A673 (cell line): ENCODE measurements at places on chromosomes 7 and 10. TPM values are rescaled to one million over a fixed set of nuclear protein-coding genes. Genes with fewer than 3 reads are reported as not detected.

DNA sequence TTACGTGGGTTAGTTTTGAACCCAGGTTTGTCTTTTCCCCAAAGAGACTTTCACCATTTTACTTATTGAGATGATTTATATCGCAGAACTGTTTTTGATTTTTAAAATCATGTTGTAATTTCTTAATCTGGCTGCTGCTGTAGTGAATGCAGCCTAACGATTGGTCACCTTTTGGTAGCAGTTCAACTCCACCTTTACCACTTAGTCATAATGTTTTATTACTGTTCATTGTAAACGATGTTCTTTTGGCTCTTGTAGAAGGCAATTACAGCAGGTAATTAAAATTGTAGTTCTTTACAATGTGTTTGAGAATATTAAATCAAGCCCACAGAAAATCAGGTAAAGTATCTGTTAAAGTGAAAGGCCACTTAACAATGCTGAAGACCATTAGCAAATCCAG, 531.1 kb downstream of the SDK1 start:
- no peaks in the 10 kb centered on the region for H3K4me1 ChIP-seq
- H3K27ac ChIP-seq: no peak overlapping the region
- no peak overlapping the region for H3K4me3 ChIP-seq
- DNase-seq: no peak
- no peaks in the 10 kb centered on the region for H3K27me3 ChIP-seq

- no peak overlapping the region for H3K4me3 ChIP-seq
- H3K27ac ChIP-seq: no peak overlapping the region
These were observed 27.3 kb upstream of the SFRP5 start for GRCh38 chr10:97798958-97799610.

The MSMB gene
- total RNA-seq: not detected in 2 replicates

The PALD1 gene
- total RNA-seq: 9.0 and 9.9 TPM in 2 replicates

The CYP2C19 gene
- total RNA-seq: 0.17 TPM in 1 of 2 replicates, not detected in the other

DNA sequence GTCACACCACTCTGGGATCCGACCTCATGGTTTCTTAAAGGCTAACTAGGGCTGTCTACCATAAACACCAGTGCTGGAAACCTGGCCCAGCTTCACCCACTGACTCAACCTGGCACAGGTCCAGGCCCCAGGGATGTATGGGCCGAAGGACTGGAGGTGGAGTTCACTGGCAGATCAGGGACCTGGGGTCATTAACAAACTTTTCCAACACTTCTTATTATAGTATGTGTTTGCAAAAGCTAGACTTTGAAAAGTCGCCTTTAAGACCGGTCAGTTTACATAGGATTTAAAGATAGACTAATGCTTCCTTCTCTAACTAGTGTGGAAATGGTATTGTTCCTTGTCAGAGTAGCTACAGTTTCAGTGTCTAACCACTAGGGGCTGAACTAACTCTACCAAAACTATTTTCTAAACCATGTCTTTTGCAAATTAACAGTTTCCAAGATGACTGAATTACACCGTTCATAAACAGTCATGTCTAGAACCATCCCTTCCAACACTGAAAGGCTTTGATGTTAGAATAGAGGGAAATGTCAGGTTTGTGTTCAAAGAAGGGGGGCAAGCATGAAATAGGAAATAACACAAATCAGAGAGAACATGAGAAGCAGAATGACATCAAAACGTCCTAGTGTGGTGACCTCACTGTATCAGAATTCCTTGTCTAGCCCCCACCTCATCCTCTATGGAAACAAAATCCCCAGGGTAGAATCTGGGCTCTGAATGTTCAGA, 29.7 kb downstream of the STN1 start:
- H3K27ac ChIP-seq: no peak overlapping the region
- no peaks in the 10 kb centered on the region for H3K36me3 ChIP-seq
- H3K4me1 ChIP-seq: no peaks in the 10 kb centered on the region
- no peaks in the 10 kb centered on the region for H3K27me3 ChIP-seq
- H3K4me3 ChIP-seq: no peak overlapping the region
- peak; percentile 73 for DNase-seq

The EBLN1 gene
- not detected in 2 replicates for total RNA-seq

DNA sequence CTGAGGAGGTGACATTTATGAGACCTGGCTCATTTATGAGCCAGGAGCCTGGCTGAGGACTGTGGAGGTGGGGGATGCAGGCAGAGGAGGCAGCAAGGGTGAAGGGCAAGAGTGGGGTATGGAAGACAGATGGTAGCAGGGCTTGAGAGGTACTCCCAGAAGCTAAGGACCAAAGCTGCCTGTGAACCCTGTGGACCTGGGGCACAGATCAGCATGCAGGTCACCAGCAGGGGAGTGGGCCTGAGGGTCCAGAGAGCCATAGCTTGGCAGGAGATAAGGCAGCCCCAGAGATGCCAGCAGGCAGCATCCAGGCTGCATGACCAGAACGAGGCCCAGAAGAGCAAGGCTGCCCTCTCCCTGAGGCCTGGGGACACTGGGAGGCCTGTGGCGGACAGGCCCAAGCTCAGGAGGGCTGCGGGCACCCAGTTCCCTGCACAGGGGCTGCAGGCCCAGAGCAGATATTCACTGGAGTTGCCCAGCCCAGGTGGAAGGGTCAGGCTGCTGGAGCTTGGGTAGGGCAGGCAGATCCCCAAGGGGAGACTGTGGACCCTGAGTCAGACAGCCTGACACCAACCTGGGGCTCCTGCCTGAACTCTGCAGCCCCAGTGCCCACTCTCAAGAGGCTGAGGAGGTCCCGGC, 3.4 kb downstream of the GPR15LG start:
- no peaks in the 10 kb centered on the region for H3K4me1 ChIP-seq
- DNase-seq: no peak
- no peaks in the 10 kb centered on the region for H3K36me3 ChIP-seq
- no peak overlapping the region for H3K27ac ChIP-seq

The GPRIN2 gene
- total RNA-seq: not detected in 2 replicates

The CNOT4 gene
- 24.1 and 24.6 TPM in 2 replicates for total RNA-seq

DNA sequence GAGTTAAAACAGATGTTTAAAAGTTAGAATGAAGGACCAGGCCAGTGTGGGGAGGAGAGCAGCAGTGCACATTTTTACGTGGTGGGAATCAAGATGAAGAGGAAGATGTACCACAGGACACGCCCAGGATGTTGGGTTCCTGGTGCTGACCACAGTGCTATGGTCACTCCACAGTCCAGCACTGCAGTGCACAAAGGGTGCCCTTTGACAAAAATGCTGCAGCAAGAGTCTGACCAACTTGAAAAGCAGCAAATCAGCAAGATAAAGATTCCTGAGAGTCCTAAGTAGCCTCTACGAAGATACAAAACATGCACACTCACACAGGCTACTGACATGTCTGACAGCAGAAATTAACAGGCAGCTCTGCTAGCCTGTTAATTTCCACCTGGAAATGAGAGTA, 107.1 kb downstream of the PIP4K2A start:
- H3K27me3 ChIP-seq: no peaks in the 10 kb centered on the region
- no peak for DNase-seq
- peaks cover 40% of the 10 kb centered on the region for H3K4me1 ChIP-seq
- no peaks in the 10 kb centered on the region for H3K36me3 ChIP-seq
- H3K4me3 ChIP-seq: no peak overlapping the region

DNA sequence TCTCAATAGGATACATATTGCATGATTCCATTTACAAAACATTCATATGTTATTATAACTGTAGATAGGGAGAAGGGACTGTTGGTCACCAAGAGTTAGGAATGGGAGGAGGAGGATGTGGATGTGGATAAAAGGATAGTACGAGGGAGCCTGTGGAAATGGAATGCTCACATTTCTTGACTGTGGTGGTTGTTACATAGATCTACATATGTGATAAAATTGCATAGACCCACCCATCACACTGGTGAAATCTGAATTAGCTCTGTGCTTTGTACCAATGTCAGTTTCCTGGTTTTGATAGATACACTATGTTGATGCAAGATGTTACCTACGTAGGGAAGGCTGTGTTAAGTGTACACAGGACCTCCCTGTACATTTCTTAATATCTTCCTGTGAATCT, 233.5 kb upstream of the MTPN start:
- H3K36me3 ChIP-seq: no peaks in the 10 kb centered on the region
- H3K4me1 ChIP-seq: no peaks in the 10 kb centered on the region
- no peak overlapping the region for H3K4me3 ChIP-seq
- no peak overlapping the region for H3K27ac ChIP-seq
- H3K27me3 ChIP-seq: no peaks in the 10 kb centered on the region

DNA sequence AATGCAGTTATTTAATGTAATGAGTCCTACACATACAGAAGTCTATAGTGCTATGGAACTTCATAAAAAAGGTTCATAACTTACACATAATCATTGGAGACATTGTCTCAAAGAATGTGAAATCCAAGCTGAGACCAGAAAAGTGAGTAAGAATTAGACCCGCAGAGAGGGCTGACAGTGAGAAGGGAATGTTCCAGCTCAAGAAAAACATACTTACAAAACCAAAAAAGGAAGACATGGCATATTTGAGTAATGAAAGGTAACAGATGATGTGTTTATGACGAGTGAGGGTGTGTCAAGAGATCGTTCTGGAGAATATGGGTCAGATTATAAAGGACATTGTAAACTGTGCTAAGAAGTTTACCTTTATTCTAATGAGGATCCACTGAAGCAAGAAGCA, 566.5 kb downstream of the ATRNL1 start:
- no peaks in the 10 kb centered on the region for H3K4me1 ChIP-seq
- no peaks in the 10 kb centered on the region for H3K36me3 ChIP-seq
- no peak overlapping the region for H3K4me3 ChIP-seq
- no peak for DNase-seq
- peaks cover 9% of the 10 kb centered on the region for H3K27me3 ChIP-seq
- H3K27ac ChIP-seq: no peak overlapping the region

- no peaks in the 10 kb centered on the region for H3K27me3 ChIP-seq
- H3K36me3 ChIP-seq: no peaks in the 10 kb centered on the region
- peak overlapping the region; percentile 53 for H3K27ac ChIP-seq
These were observed 7.6 kb downstream of the TACR2 start for GRCh38 chr10:69409176-69409495.
